ENCODE measurements at places on chromosomes 7 and 10.

DNA sequence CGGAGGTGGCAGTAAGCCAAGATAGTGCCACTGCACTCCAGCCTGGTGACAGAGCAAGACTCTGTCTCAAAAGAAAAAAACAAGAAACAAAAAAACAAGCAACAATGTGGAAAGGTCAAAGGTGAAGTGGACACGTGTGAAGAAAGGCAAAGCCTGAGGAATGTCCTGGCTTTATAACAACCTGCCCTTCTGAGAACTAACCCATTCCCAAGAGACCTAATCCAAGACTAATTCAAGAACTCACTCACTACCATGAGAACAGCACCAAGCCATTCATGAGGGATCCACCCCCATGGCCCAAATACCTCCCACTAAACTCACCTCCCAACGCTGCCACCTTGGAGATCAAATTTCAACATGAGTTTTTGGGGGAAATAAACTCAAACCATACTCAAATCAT is 47.5 kb upstream of the KIF5B start:
- DNase-seq, result no peak

DNA sequence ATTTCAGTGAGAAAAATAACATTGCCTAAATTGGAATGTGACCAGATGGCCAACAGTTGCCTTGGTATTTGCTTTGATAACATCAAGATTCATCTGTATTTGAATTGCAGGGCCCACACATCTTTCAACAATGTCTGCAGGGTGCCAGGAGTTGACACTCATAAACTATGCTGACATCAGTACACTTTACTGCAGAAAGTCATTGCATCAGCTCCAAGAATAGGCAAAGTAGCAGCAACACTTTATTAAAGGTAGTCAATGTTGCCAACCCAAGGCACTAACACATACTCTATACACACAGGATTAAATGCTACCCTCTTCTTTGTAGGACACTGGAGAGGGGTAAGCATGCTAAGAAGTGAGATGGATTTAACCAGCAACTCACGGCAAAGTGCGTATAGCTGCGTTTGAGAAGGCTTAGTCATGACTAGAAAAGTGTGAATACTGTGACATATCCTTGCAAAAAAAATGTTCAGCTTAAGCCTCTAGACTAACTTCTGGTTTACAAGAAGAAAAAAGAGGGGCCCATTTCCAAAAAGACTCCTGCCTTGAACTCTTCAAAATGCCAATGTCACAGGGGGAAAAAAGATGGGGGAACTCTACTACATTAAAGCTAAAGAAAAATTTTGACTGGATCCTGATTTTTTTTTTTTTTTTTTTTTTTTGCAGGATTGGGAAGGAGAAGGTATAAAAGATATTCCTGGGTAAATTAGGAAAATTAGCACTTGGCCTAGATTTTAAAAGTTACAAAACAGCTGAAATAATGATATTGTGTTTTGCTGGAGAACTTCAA is 2.2 kb downstream of the BBIP1 start:
- no peak for DNase-seq

DNA sequence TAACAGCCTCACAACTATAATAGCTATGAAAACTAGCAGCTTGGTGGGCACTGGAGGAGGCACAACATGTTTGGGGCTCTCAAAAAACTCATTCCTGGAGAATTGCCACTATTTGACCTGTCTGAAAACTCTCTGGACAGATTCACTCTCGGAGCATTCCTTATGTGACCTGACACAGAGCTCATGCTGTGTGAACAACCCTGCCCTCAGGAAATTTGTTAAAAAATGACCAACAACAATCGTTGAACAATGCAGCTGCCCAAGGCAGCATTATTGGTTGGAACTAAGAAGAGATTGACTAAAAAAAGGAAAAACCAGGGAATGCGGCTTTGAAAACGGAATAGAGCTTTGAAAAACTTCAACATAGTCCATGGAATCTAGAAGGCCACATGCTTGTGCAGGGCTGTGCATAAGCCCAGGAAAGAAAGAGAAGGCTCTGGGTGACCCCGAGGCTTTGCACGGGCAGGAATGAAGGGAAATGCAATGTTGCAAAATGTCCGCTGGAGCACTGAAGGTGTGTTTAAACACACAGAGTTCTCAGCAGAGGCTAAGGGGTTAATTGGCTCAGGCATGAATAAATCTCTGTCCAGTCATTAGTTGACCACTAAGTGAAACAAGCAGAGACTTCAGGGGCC is 52.8 kb downstream of the NAMPT start:
- DNase-seq, result no peak

DNA sequence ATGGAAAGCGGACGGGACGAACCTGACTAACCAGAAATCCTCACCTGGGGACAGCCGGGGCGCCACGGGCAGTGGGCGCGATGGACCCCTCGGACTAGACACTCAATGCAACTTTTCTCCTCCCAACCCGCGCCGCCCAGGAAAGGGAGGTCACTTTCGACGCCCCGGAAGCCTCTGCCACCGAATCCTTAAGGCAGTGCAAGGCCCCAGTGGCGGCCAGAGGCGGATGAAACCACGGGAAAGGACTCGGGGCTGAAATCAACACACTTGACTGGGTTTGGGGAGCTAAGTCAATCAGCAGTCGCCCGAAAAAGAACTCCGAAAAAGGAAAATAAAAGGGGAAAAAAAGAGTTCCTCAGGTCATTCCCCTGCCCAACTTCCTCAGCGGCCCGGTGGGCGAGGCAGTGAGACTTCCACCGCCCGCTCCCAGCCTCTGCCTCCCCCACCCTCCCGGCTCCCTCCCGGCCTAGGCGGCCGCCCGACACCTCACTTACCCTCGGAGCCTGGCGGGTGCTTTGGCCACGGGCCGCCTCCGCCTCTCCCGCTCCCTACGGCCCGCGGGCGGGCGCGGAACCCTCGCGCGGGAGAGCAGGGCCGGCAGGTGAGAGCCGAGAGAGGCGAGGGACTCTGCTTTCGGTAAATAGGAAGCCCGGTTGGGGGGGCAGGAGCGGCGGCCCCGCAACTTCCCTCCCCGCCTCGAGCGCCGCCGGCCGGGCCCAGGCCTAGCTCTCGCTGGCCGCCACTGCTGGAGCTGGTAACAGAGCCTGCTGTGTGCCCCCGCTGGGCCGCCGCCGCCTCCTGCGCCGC is 518 bp downstream of the WAPL start:
- no peak for DNase-seq

- no peak for DNase-seq
Measured at GRCh38 chr7:67843001-67843565, 846.5 kb downstream of the TYW1 start.

DNA sequence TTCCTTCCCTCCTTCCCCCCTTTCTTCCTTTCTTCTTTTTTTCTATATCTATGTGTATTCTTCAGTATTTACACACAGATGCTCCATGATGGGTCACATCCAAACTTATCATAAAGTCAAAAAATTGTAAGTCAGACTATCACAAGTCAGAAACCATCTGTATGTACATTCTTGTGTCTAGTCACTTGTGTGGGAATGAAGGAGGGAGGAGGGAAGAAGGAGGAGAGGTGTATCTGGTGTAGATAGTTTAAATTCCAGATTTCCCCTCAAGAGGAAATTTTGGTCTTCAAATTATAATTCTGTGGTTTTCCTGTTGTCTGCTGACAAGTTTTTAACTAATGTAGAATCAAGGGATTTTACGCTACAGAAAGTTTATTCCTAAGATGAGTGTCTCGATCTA is 287.2 kb downstream of the ETV1 start:
- DNase-seq, result no peak

GRCh38 chr7:124413029-124413428 is 352.6 kb downstream of the GPR37 start:
- no peak for DNase-seq

DNA sequence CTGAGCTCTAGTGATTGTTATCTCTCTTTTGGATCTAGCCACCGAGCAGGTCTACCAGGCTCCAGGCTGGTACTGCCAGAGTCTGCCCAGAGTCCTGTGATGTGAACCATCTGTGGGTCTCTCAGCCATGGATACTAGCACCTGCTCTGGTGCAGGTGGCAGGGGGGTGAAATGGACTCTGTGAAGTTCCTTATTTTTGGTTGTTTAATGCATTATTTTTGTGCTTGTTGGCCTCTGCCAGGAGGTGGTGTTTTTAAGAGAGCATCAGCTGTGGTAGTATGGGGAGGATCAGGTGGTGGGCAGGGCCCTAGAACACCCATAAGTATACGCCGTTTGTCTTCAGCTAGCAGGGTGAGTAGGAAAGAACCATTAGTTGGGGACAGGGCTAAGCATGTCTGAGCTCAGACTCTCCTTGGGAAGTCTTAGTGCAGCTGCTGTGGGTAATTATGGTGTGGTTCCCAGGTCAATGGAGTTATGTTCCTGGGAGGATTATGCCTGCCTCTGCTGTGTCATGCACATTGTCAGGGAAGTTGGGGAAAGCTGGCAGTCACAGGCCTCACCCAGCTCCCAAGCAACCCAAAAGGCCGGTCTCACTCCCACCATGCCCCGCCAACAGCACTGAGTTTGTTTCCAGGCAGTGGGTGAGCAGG is 81.8 kb downstream of the NPSR1 start:
- no peak for DNase-seq

- no peak for DNase-seq
Measured at GRCh38 chr7:19442016-19442785, 266.6 kb downstream of the POLR1F start.

GRCh38 chr7:28182071-28182471 is 1.5 kb upstream of the JAZF1 start:
- DNase-seq, result no peak

Data from stimulated activated CD8-positive, alpha-beta memory T cell treated with anti-CD3 and anti-CD28 coated beads, Interleukin-15, amount 100 ng/mL, for 24 hours (primary cell).